NCI-H82 (cell line): ENCODE measurements at places on chromosomes 3 and 15.

DNA sequence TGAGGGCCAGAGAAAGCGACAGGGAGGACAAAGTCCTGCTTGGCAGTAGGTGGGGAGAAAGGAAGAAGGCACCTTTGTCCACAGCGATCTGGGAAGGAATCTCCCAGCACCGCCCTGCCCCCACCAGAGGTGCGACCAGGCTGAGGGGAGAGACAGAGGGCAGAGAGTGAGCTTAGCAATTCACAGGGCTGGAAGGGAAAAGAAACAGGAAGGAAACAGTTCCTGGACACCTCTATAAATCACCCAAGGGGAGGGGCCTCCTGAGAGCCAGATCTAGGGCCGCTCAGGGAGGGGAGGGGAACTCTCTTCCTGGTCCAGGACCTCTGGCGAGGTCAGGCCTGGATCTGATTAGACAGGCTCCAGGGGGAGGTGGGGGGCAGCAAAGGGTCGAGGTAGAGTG is 35.4 kb downstream of the RNU5B-1 start:
- peak; percentile 56 for DNase-seq

DNA sequence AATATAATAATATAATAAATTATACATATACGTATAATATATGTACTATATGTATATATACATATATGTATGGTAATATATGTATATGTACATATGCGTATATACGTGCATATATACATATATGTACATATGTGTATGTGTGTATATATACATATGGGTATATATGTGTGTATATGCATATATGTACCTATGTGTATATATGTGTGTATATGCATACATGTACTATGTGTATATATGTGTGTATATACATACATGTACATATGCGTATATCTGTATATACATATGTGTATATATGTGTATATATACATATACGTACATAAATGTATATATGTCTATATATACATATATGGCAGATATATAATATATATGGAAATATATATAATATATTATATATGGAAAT is 74.8 kb upstream of the ST3GAL6 start:
- DNase-seq, result no peak

- DNase-seq, result no peak
Measured at GRCh38 chr3:155354658-155355057, 61.2 kb upstream of the STRIT1 start.

DNA sequence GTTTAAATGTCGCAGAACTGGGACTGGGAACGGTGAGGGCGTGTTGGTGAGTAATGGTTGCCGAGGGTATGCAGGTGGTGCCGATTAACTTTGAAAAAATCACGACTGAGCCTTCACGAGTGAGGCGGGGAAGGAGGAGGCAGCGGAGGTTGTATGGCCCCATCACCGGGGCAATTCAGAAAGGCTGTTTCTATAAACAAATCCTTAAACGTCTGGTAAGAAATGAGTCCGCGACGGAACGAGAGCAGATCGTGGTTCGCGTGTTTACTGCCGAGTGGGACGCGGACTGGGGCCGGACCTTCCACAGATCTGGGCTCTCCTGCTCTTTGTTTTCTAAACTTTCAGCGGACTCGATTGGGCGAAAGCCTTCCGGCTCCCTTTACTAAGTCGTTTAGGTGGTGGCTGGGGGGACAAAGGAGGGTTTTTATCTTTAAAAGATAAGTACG is 2.7 kb downstream of the IGF1R start:
- DNase-seq, result peak; percentile 52

GRCh38 chr3:47162697-47163168 is 1.2 kb downstream of the SETD2 start:
- DNase-seq, result peak; percentile 19

DNA sequence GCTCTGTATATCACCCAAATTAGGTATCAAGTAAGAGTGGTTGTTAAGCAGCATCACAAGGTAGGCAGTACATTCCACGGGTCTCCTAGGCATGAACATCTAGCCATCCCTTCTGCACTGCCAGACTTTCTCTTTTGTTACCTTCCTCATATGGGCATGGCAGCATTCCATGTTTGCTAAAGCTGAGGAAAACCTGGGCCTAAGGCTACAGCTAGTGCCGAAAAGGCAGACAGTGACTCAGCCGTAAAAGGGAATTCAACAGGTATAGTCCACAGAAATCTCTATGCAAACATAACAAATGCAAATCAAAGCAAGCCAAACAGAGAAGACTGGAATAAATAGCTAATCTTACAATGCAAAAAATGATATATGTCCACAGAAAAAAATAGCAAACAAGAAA is 645.4 kb downstream of the ZBBX start:
- no peak for DNase-seq

DNA sequence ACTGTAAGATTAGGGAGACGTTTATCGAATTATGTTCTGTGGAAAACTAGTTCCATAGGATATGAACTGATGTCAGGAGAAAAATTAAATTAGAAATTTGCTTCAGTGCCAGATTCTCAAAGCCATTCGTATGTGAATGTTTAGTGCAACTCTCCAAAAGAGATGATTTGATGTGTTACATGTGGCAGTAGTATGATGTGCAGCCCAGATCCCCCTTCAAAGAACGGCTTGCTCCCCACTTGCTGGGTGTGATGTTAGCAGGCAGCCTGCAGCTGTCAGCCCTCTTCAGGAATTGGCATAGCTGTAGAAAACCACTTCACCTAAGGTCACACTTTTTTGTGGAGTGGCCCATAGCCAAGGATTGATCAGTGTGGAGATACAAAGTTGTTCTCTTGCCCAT is 127.0 kb upstream of the CCDC54 start:
- DNase-seq, result no peak

GRCh38 chr3:64827019-64827418 is 139.2 kb upstream of the ADAMTS9 start:
- DNase-seq, result no peak

GRCh38 chr3:194730365-194730764 is 44.7 kb downstream of the FAM43A start:
- peak; percentile 99 for DNase-seq

DNA sequence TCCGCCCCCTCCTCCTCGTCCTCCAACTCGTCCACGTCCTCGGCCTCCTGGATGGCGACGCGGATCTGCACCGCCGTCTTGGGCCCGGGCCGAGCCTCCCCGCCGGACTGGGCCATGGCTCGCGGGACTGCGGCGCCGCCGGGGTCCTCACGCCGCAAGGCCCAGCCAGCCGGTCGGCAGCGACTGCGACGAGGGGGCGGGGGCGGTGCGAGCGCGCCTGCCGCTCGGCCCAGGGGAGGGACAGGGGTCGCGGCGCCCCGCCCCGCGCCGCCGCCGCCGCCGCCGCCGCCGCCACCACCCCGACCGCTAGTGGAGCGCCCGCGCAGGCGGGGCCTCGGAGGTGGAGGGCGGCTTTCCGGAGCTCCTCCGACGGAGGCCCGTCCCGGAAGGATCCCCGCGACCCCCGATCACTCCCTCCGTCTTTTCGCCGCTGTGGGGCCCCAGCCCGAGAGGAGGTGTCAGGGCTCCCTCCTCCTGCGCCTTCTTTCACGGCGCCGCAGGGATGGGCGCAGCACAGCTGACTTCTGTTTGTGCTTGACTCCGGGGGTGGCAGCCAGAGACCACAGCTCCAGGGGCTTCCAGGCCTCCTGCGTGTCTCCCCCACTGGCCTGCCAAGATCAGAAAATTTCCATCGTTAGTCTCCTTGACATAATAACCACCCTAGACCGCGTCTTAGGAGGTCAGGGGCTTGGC is at the start of gene LARP6:
Gene LARP6, minus strand, starts transcription at position 185 of the 693 bp plus-strand sequence. Its CDS starts 69 bp downstream, at position 116.
- peak; percentile 72 for DNase-seq

DNA sequence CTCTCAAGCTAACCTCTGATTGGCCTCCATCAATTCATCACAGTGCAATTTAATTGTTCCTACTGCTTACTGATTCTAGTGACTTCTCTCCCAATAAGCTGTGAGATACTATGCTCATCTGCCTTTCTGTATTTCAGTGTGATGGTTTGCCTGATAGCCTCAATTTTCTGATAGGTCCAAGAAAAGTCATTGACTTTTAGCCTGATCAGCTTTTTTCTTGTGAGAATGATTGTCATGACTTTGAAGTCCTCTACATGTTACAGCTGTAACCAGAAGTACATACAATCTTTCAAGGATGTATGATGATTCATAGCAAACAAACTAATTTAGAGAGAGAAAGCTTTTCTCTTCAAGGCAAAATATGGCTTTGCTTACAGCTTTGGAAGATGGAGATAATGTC is 463.8 kb upstream of the CNTN3 start:
- DNase-seq, result no peak

GRCh38 chr3:126448893-126449180 is 26.9 kb downstream of the ZXDC start:
- no peak for DNase-seq

DNA sequence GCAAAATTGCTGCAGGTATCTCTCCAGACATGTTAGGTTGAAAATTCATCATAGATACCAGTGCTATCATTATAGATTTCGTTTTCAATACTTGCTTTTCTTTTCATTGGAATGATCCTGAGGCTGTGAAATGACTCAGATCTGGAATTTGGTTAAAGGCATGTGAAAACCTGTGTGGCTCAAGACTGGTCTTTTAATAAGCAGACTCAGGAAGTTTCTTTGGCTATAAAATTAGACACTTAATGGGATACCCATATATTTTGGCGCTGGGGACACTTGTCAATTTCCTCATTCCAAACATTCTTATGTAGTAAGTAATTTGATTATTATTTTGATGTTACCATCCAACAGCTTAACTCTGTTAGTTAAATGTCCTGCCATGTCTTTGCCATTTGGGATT is 1041.1 kb upstream of the GBE1 start:
- DNase-seq, result no peak

GRCh38 chr3:50612234-50612882 is 784 bp upstream of the CISH start:
- peak; percentile 41 for DNase-seq

GRCh38 chr3:111197485-111197884 is 125.9 kb downstream of the NECTIN3 start:
- DNase-seq, result no peak

DNA sequence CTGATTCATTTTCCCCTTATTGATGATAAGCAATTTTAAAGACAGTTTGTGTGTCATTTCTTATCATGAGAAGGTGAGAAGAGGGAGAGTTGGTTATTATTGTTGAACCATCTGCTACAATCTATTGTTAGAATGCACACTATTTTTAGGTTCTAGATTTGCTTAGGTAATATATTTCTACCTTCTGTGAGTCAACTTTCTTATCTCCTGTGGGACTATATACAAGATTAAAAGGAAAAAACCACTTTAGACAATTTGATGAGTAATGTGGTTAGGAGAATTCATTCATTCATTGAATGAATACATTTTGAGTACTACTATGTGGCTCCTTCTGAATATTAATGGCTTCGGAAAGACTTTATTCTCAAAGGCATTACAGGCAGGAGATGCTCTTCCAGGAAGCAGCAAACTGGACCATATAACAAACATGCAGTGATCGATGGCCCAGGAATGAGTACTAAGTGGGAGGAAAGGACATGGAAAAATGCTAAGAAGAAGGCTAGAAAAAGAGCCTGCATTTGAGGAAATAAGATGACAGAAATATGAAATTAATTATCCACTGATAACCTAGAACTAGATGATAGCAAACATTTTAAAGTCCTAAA is 22.4 kb downstream of the SPTSSB start:
- DNase-seq, result no peak

DNA sequence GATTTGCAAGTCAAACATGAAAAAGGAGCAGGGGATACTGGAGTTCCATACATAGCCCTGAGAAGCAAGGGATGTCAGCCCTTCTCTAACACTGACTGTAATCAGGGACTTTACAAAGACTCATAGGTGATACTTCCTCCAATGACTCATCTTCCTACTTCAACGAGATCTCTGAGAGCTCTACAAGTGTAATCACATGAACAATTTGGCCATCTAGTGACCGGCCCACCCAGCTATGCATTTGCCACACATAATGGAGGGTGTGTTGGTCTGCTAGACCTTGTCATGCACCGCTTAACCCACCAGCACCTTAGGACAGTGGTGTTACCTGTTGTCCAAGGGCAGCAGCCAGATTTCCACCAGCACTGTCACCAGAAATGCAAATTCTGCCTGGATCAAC is 75.3 kb downstream of the NCEH1 start:
- DNase-seq, result no peak

DNA sequence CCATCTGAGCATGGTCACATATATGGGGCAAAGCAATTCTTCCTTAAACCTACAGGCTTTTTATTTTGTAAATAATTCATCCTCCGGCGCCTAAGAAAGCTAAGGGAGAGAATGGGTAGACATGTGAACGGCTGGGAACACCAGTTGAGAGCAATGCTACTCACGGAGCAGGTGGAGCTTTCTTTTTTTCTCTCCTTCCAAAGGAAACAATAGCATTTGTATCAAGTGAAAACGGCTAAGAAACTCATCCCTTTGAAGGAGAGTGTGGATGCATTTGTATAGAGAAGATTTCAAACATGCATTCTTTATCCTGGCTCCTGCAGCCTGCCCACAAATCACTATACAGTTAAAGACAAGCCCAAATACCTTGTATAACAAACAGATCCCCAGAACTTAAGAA is 637.8 kb downstream of the MAGI1 start:
- DNase-seq, result no peak

GRCh38 chr15:85408270-85408746 is 27.9 kb downstream of the AKAP13 start:
- DNase-seq, result no peak

DNA sequence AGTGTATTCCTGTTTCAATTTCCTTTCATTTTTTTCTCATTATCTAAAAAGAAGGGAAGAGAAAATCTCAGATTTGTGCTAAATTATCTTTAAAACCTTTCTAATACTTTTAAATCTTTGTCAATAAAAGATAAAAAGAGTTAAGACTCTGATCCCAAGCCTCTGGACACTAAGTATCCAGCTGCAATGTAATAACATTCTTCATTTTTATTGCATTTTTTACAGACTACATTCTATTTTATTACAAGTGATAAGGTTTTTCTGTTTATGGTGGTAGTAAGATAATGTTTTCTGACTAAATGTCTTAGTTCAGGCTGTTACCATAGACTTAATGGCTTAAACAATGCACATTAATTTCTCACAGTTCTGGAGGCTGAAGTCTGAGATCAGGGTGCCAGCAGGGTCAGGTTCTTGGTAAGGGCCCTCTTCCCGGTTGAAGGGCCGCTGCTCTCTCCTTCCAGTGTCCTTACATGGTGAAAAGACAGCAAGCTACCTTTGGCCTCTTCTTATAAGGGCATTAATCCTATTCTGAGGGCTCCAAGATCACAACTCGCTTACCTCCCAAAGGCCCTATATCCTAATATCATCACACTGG is 19.7 kb downstream of the KCNAB1 start:
- DNase-seq, result no peak

- no peak for DNase-seq
Measured at GRCh38 chr3:81585937-81586336, 175.5 kb downstream of the GBE1 start.

GRCh38 chr3:124439603-124440002 is 290.6 kb upstream of the UMPS start:
- peak; percentile 19 for DNase-seq

GRCh38 chr3:156218353-156218744 is 98.0 kb downstream of the KCNAB1 start:
- DNase-seq, result no peak
